Hippocampal formation (tissue), 2 donors: ENCODE measurements at places on chromosomes 16 and 17.

- no peak for DNase-seq
Observed at GRCh38 chr16:49021136-49021535, 260.5 kb downstream of the CBLN1 start.

DNA sequence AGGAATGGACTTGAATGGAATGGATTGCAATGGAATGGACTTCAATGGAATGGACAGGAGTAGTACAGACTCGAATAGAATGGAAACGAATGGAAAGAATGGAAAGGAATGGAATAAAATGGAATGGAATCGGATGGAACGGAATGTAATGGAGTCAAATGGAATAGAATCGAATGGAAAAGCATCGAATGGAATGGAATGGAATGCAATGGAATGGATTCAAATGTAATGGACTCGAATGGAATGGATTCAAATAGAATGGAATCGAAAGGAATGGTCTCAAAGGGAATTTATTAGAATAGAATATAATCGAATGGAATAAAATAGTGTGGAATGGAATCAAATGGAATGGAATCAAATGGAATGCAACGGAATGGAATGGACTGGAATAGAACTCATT lies 484.9 kb upstream of the WSB1 start:
- DNase-seq: no peak

GRCh38 chr17:78665952-78666920 lies 89.0 kb upstream of the DNAH17 start:
- no peak for DNase-seq

DNA sequence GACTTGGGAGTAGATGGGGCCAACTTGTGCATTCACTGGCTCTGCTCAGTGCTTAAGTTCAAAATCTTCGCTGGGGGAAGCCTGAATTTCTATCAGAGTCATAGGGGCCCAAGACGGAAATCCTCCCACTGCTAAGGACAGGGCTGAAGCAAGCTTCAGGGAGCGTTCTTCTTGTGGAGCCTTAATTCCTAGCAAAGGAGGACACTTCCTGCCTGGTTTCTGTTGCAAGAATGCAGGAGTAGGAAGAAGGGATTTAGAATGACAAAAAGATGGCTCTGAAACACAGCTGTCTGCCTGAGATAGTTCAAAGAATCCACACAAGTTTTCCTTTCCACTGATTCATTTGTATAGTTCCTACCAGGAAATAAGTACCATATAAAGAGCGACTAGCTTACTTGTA lies 26.4 kb downstream of the PSME3IP1 start:
- no peak for DNase-seq

DNA sequence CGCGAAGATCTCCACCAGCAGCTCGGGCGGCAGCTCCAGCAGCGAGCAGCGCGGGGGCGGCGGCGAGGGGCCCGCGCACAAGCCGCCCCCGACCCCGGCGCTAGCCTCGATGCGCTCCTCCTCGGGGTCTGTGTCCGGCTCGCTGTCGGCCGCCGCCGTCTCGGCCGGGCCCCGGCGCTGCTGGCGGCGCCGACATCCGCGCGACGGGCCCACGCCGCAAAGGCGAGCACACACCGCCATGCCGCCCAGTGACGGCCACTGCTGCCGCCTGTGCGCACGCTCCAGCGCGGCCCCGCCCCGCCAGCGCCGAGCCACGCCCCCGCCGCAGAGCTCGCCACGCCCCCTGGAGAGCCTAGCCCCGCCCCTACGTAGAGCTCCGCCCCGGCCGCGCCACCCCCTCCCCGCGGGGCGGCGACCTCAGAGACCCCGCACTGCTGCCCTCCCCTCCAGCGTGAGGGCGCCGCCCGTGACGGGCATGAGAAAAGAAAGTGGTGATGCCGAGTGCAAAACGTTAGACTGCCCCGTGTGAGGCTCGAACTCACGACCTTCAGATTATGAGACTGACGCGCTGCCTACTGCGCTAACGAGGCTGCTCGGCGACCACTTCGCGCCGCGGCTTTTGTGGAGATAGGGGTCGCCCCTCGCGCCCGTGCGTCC lies at the start of gene FBXO31:
Gene FBXO31, minus strand, starts transcription at position 272 of the 657 bp plus-strand sequence. Its CDS starts 32 bp downstream, at position 240.
- DNase-seq: peak; percentile 92

GRCh38 chr17:78763561-78763960 lies 18.5 kb downstream of the CYTH1 start:
- no peak for DNase-seq

DNA sequence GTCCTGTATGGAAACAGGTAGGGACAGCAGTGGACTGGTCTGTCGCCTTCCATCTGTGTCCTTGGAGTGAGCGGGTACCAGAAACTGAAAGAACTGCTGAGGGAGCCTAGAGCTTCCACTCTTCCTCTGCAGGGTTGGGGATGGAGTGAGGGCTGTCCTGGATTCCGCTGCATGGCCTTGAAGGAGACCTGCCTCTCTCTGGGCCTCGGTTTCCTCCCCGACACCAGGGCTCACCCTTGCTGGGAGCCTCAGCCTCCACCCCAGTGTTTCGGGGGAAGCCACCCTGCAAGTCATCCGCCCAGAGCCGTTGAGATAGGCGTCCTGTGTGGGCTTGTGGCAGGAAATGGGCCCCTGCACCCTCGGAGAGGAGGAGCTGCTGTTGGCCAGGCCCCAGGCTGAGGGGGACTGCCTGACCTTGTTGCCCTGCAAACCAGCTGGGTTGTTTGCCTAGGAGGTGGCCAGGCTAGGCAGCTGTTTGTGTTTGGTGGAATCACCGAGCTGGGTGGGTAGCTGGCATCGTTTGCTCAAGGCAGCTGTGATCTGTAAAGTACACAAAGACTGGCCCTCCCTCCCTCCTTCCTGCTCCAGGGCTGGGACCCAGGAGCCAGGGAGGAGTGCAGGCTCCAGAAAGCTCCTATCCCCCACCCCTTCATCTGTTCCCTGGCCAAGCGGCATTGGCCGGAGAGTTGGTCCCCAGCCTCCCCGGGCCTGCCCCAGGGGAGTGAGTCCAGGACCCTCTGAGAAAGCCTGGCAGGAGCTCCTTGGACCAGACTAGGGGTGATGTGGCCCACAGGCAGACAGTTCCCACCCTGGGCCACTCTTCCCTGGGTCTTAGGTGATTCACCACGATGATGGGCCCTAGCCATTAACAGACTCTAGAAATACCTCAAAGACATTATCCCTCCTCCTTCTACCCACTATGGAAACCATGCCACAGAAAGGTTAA lies 1.3 kb downstream of the RAB37 start:
- DNase-seq: no peak

- no peak for DNase-seq
Observed at GRCh38 chr16:9056061-9056460, 35.4 kb upstream of the HAPSTR1 start.

DNA sequence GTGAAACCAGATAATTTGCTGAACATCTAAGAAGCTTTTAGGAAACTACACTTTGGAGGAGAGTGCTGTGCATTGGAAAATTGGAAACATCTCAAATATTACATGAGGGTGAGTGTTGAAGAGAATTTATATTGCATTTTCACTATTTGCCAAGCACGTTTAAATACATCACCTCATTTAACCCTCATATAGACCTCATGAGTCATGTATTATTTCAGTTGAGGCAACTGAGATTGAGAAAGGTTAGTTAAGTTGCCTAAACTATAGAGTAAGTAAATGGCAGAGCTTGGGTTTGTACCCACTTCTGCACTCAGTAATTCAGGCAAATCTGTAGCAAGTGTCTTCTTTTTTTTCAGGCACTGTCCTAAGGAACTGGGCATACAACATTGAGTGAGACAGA lies 3.7 kb upstream of the NLK start:
- no peak for DNase-seq

GRCh38 chr16:66917741-66918140 lies 944 bp downstream of the CDH16 start:
- DNase-seq: no peak

GRCh38 chr16:87671221-87671620 lies 68.9 kb downstream of the JPH3 start:
- DNase-seq: no peak

GRCh38 chr17:82157046-82158035 lies 55.3 kb downstream of the CCDC57 start:
- DNase-seq: no peak

DNA sequence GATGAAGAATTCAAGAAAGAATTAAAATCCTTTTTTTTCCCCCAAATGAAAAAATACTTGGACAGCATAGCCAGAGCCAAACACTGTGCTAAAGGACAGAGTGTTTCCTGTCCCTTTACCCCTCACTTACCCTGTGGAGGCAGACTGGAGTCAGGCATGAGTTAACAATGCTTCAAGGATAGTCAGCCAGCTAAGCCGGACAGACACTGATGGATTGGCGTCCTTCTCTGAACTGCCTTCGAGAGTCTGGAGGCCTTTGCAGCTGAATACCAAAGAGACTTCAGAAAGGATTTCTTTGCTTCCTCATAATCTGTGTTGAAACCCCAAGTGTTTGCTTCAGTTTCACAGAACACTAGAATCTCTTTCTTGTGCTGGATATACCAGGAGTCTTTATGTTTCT lies 4.6 kb downstream of the METTL9 start:
- DNase-seq: no peak

GRCh38 chr16:82735673-82736091 lies 108.9 kb downstream of the CDH13 start:
- no peak for DNase-seq

- no peak for DNase-seq
Observed at GRCh38 chr16:86528061-86528929, 18.0 kb downstream of the FOXF1 start.

GRCh38 chr16:80468029-80468428 lies 72.8 kb upstream of the DYNLRB2 start:
- DNase-seq: no peak

DNA sequence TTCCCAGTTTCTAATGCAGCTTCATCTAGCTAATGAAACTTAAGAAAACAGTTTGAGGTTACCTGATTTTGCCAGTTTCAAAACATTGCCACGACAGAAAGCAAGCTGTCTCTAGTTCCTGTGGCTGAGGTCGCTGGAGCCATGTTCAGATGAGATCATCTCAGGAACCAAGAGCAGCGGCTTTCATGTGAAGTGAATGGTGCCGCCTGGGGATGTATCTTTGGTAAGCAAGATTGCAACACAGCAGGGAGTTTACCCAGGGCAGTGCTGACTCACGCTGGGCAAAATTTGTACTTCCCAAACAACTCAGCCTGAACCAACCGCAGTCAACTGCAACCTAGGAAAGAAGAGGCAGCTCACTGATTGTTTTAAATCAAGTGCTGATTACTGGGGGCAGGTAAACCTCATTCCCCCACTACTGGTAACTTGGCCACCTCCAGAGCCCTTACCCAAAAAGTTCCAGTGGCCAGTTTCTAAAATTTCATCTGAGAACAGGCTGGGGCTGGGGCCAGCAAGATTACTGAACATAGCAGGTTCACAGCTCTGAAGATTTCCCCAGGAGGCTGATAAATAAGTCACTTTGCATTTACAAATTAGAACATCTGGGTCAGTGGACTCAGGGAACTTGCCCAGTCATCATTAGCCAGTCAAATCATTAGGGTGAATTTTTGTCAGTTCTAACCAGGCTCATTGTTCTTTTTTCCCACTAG lies at the start of gene RFFL:
Gene RFFL, minus strand, starts transcription at position 194 of the 710 bp plus-strand sequence. CDS start 37,154 bp downstream, outside the sequence.
- DNase-seq: peak; percentile 97

DNA sequence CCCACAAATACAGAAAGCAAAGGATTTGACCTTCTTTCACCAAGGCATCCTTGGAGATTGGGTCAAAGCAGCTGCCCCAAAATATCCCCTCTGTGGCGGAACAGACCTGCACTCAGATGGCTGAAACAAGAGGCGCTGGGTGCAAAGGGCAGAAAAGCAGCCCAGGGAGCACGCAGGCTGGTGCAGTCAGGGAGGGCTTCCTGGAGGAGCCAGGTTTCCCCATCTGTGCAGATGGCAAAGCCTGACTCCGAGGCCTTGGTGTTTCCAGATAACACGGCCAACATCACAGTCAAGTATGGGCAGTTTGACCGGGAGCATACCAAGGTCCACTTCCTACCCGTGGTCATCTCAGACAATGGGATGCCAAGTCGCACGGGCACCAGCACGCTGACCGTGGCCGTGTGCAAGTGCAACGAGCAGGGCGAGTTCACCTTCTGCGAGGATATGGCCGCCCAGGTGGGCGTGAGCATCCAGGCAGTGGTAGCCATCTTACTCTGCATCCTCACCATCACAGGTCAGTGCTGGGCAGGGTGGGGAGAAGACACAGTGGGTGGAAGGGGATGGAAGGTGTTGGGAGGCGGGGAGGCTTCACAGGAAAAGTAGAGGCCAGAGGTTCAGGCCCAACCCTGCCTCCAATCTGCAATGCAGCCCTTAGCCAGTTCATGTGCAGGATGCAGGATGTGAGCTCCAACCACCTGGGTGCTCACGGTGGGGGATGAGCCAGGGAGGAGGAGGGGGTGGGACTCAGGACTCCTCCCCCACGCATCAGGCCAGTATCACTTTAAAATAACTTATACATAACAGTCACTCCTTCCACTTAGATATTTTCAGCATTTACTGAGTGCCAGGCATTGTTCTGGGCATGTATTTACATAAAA lies 26.4 kb upstream of the BEAN1 start:
- DNase-seq: no peak

- no peak for DNase-seq
Observed at GRCh38 chr17:50146230-50146926, 4.1 kb downstream of the PPP1R9B start.

GRCh38 chr16:22270525-22270924 lies 26.7 kb upstream of the POLR3E start:
- no peak for DNase-seq

DNA sequence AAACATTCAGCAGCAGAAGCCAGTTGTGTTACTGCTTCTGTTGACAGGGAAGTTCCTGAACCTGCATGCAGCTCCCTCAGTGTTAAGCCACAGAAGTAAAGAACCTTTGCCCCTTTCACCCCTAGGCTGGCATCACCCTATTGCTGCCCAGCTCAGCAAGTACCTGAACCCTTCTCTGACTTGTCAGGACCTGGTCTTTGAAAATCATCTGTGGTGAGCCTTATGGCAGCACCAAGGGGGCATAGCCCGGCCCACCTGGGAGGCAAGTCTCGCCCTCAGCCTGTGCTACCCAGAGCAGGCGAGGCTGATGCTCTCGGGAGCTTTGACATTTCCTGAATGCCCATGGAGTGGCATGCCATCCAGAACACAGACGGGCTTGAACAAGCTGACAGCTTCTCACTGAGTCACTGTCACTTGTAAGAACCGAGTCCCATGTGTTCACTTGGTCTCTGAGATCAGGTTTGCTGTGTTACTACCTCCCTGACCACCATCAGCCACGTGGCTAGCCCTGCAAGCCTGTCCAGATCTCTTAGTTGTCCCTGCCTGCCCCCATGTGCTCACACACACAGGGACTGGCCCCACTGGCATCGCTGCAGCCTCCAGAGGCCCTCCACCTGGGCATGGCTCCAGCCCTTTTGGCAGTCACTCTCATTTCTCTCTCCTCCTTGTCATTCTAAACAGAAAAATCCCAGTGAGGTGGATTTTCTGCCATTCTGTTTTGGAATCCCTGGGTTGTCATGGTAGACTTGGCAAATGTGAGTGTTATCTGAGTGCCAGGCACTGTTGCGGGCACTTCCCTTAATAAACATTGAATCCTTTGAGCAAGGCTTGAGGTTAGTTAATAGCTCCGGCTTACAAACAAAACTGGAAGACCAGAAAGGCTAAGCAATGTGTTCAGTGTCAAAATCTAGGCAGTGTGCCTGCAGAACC lies 2.9 kb upstream of the CARMIL2 start:
- peak; percentile 62 for DNase-seq
